ENCODE measurements at places on chromosomes 1 and 21.

DNA sequence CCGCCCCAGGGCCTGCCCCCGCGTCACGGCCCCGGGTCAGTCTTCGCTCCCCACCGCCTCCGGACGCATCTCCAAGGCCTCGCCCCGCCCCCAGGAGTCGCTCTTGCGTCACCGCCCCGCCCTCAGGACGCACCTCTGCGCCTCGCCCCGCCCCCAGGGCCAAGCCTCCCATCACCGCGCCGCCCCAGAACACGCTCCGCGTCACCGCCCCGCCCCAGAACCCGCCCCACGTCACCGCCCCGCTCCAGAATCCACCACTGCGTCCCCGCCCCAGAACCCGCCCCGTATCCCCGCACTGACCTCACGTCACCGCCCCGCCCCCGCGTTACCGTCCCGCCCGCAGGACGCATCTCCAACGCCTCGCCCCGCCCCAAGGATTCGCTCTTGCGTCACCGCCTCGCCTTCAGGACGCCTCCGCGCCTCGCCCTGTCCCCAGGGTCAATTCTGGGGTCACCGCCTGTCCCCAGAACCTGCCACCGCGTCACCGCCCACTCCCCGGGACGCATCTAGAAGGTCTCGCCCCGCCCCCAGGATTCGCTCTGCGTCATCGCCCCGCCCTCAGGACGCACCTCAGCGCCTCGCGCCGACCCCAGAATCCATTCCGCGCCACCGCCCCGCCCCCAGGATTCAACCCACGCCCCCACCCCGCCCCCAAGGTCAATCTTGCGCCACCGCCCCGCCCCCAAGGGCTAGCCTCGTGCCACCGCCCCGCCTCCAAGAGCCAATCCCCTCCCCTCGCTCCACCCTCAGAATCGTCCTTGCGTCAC, 451 bp upstream of the CASP9 start:
- DNase-seq: peak; percentile 96

DNA sequence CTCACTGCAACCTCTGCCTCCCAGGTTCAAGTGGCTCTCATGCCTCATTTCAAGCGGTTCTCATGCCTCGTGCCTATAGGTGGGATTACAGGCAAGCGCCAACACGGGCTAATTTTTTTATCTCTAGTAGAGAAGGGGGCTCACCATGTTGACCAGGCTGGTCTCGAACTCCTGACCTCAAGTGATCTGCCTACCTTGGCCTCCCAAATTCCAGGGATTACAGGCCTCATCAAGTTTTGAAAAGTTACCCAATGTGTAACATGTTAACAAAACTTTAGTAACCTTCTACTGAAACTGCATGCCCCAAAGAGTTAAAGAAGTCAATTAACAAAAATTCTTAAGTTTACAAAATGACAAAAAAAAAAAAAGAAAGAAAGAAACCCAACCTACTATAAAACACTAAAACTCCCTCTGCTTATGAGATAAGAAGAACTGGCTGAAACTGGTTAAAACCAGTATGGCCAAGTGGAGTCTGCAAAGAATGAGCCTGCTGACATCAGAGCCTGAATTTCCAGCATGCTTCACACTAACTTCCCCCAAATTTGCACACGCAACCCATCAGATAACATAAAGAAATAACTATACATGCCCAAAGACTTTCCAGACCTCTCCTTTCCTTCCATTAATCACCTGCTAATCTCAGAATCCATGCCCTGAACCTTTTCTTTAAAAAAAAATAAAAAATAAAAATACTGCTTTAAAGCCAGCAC, 25.5 kb upstream of the PSMG1 start:
- no peak for DNase-seq

DNA sequence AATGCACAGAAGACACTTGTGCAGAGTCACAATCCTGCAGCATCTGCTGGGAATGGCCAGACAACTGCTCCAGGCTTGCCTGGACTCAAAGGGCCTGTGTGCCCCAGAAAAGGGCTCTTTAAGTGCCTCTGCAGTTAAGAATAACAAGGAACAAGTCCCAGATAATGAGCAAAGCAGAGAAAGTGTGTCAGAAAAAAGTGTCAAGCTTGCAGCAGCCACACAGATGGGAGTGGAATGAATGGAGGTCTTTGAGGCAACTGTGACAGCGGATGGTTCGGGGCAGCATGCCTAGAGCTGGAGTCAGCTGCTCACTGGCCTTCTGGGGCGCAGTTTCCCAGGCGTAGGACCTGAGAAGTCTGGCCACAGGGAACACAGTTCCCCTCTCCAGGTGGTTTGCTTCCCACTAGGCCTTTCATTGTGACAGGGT, 5.1 kb downstream of the PARP1 start:
- no peak for DNase-seq

DNA sequence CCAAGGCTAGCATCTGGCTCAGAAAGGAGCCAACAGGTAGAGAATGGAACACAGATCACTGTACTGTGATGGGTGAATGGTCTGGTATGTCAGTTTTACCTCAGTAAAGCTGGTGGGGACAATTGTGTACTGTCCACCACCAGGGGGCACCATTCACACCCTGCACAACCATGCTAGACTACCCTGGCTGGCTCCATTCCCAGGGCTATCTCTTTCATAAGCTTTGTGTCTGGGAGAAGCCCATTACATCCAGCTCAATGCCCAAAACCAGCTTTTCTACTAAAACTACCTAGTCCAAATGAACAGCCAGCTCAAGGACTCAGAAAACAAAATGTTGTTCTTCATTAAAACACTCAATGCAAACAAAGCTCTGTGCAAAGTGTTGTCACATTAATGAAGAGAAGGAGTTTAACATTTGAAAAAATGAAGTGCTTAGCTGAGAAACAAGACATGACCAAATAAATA, 62.0 kb upstream of the RASAL2 start:
- DNase-seq: peak; percentile 93

DNA sequence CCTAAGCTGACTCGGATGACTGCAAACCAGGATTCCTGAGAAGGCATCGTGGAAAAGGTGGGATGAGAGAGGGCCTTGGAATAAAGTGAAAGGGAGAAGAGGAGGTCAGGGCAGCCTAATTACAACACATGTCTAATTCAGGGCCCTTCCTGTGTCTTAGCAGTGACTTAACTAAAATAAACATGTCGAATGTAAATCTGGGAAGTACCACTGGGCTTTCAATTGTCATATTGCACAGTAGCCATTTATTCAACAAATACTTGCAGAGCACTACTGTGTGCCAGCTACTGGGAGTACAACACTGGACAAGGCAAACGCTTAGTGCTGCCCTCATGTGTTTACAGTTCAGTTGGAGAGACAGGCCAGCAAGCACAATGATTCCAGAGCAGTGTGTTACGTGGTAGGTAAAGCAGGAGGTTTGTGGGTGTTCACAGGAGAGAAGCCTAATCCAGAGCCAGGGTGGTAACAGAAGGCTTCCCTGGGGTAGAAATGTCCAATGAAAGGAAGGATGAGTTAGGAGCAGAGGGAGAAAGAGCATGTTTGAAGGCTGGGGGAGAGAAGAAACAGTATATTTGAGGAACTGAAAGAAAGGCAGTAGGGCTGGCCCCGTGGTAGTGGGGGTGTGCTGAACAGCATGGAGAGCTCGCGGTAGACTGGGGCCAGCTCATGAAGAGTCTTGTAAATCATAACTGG, 38.0 kb upstream of the RASAL2 start:
- peak; percentile 37 for DNase-seq

- peak; percentile 36 for DNase-seq
Measured at GRCh38 chr1:112371775-112372174, 24.2 kb upstream of the CTTNBP2NL start.

DNA sequence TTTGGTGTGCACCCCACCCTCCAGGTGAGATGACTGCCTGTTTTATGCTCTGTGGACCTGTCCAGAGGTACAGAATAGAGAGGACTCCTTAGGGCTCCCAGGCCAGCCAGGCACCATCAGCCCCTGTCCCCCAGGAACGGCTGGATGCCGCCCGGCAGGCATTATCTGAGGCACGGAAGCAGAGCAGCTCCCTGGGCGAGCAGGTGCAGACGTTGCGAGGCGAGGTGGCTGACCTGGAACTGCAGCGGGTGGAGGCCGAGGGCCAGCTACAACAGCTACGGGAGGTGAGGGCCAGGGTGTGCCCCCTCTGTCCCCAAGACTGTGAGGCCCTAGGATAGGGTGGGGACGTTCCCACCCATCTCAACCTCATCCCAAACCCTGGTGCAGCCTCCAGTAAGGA, 10.8 kb downstream of the MFAP2 start:
- no peak for DNase-seq
